CD4-positive, alpha-beta memory T cell (primary cell): ENCODE measurements at places on chromosomes 1 and 21.

DNA sequence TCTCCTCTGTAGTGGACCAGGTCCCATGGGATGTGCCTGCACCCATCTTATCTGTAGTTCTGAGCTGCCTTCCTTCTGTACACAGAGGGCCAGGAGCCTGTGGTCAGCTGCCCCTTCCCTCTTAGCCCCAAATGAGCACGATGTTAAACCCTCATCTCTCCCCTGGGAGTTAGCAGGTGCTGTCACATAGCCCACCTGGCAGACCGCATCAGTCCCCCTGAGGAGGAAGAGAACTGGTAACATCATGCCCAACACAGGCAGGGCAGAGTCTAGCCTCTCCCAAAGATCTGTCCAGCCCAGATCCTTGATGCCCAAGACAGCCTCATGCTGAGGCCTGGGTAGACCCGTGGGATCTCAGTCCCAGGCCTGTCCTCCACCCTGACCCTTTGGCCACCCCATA lies 4.7 kb downstream of the TIE1 start:
- DNase-seq = no peak

- no peak for DNase-seq
Observed at GRCh38 chr1:33078030-33078591, 2.8 kb upstream of the AZIN2 start.

DNA sequence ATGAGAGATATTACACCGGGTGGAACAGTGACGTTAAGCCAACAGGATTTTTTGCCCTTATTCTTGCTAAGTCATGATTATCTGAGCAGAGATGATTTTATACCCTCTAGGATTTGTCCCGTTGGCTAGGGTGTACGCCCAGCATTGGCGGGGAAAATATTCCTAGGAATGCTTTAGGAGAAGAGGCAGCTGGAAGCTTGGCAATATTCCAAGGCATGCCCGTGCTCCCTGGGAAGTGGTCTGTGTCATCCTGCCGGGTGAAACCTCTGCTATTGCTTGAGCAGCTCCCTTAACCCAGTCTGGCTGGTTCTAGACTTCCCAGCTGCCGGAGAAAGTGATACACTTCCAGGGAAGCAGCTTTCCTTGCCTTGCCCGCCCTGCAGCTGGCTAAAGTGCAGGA lies 16.2 kb downstream of the CHRNB2 start:
- no peak for DNase-seq

- no peak for DNase-seq
Observed at GRCh38 chr1:228108055-228108690, 926 bp downstream of the MRPL55 start.

GRCh38 chr1:17023102-17023501 lies 11.4 kb upstream of the ATP13A2 start:
- DNase-seq = no peak

- DNase-seq = no peak
Observed at GRCh38 chr1:28144203-28145135, 32.0 kb downstream of the PTAFR start.

DNA sequence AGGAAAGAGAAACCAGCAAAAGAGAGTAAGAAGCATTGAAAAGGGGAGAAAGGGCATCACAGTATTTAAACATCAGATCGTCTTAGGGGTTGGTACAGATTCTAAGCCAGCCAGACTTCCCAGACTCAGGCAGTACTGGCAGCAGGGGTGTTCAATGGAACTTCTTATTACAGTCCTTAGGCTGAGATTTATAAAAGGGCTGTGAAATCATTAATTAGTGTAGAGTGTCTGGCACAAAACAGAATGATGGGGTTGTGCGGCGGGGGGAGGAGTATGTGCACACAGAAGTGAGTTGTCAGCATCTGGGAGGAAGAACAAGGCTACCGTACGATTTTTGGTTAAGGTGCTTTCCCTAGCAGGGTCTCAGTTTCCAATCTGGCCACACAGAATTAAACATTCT lies 38.2 kb downstream of the ARHGEF11 start:
- no peak for DNase-seq

DNA sequence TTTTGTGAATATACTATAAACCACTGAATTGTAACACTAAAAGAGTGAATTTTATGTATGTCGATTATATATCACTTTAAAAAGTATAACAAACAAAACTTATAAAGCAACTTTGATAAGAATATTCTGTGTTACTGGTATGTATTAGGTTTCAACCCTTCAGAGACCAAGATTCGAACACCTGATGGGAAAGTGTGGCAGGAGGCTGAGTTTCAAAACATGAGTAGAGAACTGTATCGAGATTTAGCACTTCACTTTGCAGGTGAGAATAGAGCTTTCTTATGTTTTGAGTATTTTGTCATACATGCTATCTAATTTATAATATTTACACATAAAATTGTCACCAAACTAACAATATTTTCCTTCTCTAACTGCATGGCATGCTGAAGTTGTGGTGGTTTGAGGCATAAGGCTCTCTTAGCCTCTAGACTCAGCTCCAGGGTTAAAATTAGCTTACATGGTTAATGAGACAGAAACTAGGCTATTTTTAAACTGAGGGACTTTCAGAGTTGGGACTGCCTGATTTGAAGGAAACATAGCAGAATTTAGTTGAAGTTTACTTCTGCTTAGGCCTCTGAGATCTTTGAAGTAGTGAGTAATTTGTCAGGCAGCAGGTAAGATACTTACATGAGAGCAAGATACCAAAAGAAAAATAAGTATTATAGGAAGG lies 48.6 kb downstream of the CEP350 start:
- no peak for DNase-seq

GRCh38 chr1:227885135-227885647 lies 62.5 kb downstream of the WNT9A start:
- peak; percentile 36 for DNase-seq

DNA sequence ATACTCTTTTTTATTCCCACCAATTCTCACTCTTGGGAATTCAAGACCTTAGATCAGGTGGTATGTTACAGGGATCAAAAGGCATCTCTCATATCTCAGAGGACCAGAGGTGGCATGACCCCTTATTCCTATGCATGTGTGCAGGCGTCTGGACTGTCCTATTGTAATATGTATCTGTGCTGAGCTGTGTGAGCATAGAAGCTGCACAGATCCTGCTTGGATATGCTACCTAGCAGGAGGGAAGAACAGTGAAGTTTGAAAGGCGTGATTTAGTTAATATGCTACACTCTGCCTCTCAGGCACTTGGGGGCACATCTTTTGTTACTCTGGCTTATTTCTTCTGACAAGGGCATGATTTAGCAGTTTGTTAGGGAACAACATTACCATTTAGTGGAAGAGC lies 86.7 kb upstream of the ZRANB2 start:
- no peak for DNase-seq

DNA sequence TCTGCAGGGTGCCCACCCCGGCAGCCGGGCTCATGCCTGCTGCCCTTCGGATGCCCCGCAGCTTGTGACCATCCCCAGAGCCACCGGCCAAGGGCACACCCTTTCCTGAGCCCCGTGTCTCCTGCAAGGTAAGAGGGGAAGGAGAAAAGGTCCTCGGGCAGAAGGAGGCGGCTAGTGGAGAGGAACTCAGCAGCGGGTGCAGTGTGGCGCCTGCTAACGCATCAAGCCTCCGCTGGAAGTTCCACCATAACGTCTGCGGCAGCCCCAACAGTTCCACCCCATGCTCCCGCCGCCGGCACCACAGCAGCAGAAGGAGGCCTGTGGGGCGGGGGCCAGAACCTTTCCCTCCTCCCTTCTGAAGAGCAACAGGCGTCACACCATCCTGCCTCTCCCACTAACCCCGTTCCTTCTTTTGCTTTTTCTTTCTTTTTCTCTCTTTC lies 990 bp downstream of the VWA5B1 start:
- no peak for DNase-seq

GRCh38 chr1:85464497-85465098 lies 361 bp downstream of the DDAH1 start:
- no peak for DNase-seq

DNA sequence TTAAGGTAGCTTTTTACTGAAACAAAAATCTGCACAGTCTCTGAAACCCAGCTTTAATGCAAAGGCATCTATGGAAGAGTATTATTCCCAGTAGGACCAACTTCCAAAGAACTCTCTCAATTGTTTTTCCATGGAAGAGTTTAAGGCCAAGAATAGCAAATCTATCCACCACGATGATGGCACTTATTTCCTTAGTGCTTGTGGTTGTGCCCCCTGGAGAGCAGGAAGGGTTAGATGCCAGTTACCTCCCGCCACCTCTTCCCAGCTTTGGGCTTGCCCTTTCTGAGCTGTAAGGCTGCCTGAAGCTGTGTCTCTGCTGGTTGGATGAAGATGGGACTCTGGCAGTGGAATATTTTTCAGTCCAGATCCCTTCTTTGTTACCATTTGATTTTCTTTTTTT lies 4.8 kb upstream of the ATP1A1 start:
- no peak for DNase-seq
